ENCODE measurements at places on chromosomes 7 and 10. TPM values are rescaled to one million over a fixed set of nuclear protein-coding genes. Genes with fewer than 3 reads are reported as not detected.

DNA sequence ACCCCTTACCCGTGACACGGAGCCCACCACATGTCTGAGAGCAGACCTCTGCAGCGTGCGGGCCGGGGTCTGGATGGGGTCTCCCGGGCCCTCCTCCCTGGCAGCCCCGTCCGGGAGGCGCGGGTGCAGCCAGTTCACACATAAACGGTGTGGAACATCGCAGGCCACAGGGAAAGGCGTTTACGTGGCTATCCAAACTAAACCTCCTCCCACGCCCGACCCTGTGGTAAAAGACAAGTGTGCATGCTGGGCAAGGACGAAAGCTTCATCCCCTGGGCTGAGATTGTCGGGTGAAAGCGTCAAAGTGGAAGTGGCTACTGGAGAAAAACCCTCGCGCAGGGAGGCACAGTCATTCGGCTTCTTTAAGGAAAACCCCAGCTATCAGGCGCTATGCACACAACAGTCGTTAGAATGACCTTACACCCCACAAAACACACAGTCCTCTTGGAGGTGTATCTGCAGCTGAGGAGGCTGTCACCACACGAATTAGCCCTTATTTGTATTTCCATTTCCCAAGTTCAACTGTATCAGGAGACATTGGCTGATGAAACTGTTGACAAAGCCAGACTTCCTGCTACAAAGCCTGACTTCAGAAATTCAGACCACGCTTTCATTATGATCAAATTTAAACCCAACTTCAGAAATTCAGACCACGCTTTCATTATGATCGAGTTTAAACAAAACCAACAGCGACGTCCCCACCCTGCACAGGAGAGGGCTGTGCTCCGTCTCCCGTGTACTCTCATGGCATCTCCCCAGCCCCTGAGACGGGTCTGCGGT lies 15.3 kb downstream of the GPER1 start:
- no peak for DNase-seq

- DNase-seq: no peak
These were observed 115.5 kb downstream of the RTKN2 start for GRCh38 chr10:62153191-62153590.

- DNase-seq: no peak
These were observed 2.7 kb downstream of the LRRC20 start for GRCh38 chr10:70379581-70380176.

Gene DYDC1
- total RNA-seq: not detected

Gene CLRN3
- total RNA-seq: not detected

DNA sequence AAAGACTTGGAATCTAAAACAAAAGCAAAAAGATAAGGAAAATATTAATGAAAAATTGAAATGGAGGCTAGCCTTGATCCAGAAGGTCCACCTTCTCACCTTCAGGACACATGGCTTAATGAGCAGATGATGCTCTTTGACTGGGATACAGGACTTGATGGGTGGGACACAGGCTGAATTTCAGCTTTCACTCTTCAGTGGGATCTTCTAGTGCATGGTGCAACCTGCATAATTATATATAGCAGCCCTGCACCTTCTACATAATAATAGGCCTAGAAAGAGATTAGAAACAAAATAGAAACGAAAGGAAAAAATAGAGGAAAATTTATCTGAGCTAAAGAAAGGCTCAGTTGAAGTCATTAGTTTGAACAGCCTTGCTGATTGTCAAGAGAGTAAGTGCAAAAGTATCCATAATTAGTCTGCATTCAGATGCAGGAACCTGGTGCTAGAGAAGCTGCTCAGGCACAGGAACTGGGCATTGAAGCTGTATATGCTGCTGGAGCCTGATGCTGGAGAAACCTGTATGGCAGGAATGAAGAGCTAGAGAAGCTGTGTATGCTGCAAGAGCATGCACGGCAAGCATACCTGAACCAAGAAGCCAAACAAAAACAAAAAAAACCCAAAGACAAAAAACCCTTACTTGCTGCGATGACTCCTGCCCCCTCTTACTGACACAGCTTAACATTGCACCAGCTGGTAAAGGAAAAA lies 19.4 kb downstream of the MKLN1 start:
- DNase-seq: no peak

GRCh38 chr7:6831018-6831725 lies 5.1 kb upstream of the CCZ1B start:
- no peak for DNase-seq

Gene RBM20
- total RNA-seq: 3.8 TPM

GRCh38 chr7:6151994-6152735 lies 120.3 kb downstream of the CYTH3 start:
- DNase-seq: no peak

Gene ZP3
- total RNA-seq: 5.9 TPM

GRCh38 chr7:72111086-72111485 lies 301.1 kb downstream of the CALN1 start:
- DNase-seq: no peak

GRCh38 chr7:44434201-44434600 lies 56.3 kb downstream of the NUDCD3 start:
- DNase-seq: no peak

DNA sequence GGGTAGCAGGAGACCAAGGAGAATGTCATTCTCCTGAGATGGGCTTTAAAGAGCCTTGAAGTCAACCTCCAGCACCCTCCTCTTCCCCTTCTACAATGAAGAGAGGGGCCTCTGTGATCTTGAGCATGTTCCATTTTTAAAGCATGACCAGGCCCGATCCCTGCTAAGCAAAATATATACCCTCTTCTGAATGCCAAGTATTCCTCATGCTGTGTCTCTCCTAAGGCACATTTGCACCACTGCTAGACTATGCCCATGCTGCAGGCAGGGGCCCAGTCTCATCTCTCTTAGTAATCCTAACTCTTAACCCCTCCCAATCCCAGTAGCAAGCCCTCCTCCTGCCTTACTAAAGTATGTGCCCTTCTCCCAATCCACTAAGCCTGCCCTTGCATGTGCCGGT lies 18.4 kb downstream of the SORBS1 start:
- DNase-seq: no peak

Gene VAX1
- total RNA-seq: not detected

Gene CDCA7L
- total RNA-seq: 61.7 TPM

DNA sequence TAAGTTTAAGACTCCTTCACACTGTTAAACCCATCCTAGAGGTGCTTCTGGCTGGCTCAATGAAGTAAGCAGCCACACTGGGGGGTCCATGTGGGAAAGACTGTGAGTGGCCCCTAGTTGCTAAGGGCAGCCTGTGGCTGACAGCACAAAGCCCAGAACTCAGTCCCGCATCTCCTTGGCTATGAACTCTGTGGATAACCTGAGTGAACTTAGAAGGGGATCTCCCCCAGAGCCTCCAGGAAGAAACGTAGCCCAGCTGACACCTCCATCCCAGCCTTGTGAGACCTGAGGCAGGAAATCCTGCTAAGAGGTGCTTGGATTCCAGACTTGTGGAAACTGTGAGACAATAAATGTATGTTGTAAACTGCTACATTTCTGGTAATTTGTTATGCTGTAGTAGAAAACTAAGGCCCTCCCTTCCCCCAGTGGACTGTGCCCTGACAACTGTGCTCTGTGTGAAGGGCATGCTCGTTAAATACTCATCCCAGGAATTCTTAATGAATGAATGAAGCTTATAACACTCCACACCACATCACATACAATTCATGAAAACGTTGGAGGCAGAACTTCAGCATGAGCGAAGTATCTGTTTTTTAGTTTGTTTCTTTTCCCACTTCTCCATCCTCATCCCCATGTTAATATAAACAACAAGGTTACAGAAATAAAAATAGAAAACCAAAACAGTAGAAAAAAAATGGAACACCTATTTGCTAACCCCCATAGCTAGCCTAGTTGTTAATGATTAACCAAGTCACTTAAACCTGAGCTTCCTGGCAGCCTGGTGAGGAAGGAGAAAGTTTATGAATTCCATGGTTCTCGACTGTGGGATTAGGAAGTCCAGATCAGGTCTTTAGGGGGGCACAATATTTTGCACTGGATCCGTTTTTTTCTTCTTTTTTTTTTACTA lies 36.8 kb upstream of the AOAH start:
- DNase-seq: no peak

GRCh38 chr7:78333530-78334425 lies 535.2 kb downstream of the PHTF2 start:
- no peak for DNase-seq

Gene TPST1
- 97.0 TPM for total RNA-seq

- no peak for DNase-seq
These were observed 14.1 kb upstream of the SLC16A12 start for GRCh38 chr10:89549510-89549909.

Gene MKLN1
- total RNA-seq: 311 TPM

DNA sequence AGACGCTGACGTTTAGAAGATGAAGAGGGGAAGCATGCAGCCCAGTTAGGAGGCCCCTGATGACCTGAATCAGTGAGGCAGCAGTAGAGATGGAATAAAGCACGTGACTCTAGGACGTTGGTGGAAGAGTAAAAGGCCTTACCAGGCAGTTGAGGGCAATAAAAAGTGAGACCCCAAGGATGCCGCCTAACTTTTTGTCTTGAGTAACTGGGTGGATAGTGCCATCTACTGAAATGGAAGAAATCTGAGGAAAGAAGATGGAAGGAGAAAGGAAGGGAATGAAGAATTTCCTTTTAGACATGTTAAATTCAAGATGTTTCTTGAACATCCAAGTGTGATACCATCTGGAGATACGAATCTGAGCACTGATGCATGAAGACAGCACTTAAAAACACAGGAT lies 220.0 kb upstream of the LRRN3 start:
- no peak for DNase-seq

Gene EIF4EBP2
- total RNA-seq: 50.9 TPM

DNA sequence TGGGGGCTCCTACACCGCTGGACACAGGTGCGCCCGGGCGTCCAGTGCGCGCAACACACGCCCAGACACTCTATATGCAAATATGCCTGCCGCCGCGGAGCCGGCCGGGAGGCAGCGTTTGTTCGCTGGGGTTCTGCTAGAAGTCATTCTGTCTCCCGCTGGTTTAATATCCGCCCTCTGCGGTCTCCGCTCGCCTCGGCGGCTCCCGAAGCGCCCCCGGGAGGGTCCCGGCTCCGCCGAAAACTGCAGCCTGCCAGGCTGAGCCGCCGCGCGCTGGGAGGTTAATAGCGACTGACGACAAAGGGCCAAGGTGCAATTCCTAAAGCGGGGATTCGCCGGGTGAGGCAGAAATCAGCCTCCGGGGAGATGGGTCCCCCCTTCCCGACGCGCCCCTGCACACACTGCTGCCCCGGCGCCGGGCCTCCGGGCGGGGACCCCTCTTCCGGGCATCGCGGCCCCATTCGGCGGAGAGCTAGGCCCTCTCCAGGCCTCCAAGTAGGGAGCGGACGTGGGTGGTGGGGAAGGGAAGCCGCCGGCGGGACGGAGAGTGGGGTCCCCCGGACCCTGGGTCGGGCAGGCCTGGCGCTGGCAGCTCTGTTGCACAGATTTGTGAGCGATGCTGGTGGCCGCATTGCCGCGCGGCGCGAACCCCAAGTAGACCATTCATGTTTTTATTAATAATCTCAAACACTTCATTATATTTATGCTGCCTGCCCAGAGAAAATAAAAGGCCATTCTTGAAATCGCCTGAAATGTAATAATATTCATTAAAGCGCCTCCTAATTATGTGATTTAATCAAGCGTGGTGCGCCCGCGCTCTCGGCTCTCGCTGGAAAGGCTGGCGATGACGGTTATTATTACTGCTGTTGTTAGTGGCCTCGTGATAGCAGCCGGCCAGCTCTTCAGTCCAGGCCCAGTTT lies 9.1 kb downstream of the EN2 start:
- DNase-seq: no peak

DNA sequence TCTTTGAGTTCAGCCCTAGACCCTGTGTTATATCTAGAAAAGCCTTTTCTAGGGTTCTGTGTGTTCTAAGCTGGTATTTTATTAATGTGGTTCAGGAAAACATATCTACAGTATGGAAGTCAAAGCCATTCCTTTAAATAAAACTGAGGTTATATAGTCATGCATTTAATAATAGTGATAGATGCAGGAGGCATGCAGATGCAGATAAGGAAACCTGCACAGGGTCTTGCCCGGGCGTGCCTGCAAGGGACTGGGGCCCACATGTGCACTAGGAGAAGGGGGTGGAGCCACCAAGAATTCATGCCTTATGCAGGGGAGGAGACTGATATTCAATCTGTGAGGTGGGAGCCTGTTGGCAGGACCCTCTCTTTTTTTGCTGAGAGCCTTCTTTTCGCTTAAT lies 171.5 kb downstream of the PRPF18 start:
- DNase-seq: no peak

Gene GIMAP6
- total RNA-seq: 37.3 TPM

DNA sequence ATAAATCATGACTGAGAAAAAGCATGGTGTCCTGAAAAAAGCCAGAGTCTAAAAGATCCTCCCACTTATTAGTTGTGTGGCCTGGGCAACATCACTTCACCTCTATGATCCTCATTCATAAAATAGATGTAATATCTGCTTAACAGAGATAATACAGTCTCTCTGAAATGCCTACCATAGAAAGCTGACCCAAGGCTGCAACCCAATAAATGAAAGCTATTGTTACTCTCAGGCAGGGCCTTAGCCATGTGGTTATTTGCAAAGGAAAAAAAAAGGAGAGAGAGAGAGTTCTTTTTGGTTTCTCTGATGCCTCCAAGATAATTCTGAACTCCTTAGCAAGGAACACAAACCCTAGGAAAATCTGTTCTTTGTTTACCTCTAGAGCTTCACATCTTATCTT lies 7.9 kb downstream of the FAM13C start:
- no peak for DNase-seq

DNA sequence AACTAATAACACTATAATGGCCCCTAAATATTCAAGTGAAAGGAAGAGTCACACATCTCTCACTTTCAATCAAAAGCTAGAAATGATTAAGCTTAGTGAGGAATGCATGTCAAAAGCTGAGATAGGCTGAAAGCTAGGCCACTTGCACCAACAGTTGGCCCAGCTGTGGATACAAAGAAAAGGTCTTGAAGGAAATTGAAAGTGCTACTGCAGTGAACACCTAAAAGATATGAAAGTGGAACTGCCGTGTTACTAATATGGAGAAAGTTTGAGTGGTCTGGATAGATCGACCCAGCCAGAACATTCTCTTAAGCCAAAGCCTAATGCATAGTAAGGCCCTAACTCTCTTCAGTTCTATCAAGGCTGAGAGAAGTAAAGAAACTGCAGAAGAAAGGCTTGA lies 12.1 kb upstream of the SNX13 start:
- no peak for DNase-seq

DNA sequence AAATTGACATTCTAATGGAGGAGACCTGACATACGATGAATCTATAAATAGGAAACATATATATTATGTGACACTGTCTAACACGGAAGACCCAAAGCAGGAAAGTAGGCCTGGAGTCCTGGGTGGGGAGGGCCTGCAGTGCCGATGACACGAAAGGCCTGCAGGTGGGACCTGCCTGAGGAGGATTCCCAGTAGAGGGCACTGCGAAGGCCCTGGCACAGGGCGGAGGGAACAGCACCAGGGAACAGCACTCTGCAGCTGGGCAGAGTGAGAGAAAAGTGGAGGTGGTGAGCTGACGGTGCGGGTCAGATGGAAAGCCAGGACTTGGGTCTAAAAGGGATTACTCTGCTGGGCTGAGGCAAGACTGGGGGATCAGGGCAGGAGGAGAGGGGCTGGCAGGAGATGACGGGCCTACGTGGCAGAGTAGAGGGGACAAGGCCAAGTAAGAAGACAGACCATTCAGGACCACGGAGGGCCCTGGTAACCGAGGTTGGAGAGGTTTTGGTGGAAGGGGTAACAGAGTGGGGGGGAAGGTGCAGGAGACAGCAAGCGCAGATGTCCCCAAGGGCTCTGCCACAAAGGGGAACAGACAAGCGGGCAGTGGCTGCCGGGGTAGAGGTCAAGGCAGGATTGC lies 8.1 kb downstream of the ZNF746 start:
- DNase-seq: no peak

GRCh38 chr7:77455321-77455720 lies 39.2 kb upstream of the GSAP start:
- no peak for DNase-seq

Gene ARHGEF5
- total RNA-seq: 1.3 TPM
